Psoas muscle (tissue), 8 donors: ENCODE measurements at places on chromosomes 12 and 14. TPM values are rescaled to one million over a fixed set of nuclear protein-coding genes. Genes with fewer than 3 reads are reported as not detected.

Gene EPYC
- total RNA-seq, result not detected

Gene SLC2A13
- 1.6 TPM for total RNA-seq

Gene STXBP6
- 3.5 TPM for total RNA-seq

Gene SYNDIG1L
- total RNA-seq, result not detected

Gene NRL
- total RNA-seq, result 3.0 TPM

Gene P2RX7
- 0.76 TPM for total RNA-seq
